ENCODE measurements at places on chromosomes 1 and 21. TPM values are rescaled to one million over a fixed set of nuclear protein-coding genes. Genes with fewer than 3 reads are reported as not detected.
A peak's percentile ranks its signal among the peaks of the same experiment; 100 is the strongest.

LAMC2 gene
- 14.8 TPM for total RNA-seq

FTCD gene
- 26.9 TPM for total RNA-seq

DNA sequence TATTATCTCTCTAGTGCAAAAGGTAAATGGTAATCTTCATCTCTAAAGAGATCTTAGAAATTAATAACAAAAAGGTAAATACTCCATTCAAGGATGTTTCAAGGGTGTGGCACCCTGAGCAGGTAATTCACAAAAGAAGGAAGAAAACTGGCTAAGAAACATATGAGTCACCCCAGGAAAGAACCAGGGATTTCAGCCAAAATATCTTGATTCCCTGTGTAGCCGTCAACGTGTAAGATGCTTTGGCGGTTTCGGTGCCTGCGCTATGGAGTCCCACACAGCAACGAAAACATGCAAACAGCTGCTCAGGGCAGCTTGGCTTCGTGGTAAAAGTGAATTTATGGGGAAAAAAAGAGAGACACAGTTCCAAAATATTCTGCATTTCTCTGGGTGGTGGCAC, 3.7 kb downstream of the ITGB2 start:
- no peaks in the 10 kb centered on the region for H3K4me1 ChIP-seq
- peak overlapping the region; percentile 10 for H3K27ac ChIP-seq
- H3K36me3 ChIP-seq, result no peaks in the 10 kb centered on the region
- no peak for DNase-seq

DNA sequence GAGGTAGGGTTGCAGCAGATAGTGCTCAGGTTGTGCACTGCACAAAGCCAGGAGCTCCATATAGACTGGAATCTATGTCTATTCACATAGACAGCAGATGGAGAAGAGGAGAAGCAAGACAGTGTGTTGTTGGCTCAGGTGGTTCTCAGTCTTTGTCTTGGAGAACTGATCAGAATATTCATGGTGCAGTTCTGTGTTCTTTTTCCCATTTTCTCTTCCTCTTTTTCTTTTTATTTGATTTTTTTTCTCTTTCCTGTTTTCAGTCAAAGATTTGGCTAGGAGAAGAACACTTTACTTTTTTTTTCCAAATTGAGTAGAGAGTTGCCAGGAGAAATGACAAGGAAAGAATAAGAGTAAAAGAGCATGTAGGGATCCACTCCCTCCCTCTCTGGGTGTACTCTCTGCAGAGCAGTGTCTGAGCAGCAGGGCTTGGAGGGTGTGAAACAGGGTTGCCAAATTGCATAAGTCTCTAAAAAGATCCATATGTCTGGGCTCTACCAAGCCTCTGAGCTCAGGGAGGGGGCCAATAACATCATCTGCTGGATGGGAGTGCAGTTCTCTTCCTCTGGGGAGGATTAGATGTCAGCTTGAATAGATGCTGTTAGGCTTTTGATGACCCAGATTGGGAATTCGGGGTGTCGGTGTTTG, 8.7 kb upstream of the CD34 start:
- H3K4me1 ChIP-seq, result peaks cover 15% of the 10 kb centered on the region
- no peak overlapping the region for H3K4me3 ChIP-seq
- no peak overlapping the region for H3K27ac ChIP-seq
- H3K36me3 ChIP-seq, result peaks cover 3% of the 10 kb centered on the region
- DNase-seq, result no peak
- H3K27me3 ChIP-seq, result peaks cover 46% of the 10 kb centered on the region

GRCh38 chr1:97553971-97554370, 366.9 kb downstream of the DPYD start:
- no peaks in the 10 kb centered on the region for H3K27me3 ChIP-seq
- H3K4me3 ChIP-seq, result no peak overlapping the region
- DNase-seq, result no peak
- H3K36me3 ChIP-seq, result no peaks in the 10 kb centered on the region
